Omental fat pad (tissue), 4 donors: ENCODE measurements at places on chromosomes 3 and 15. TPM values are rescaled to one million over a fixed set of nuclear protein-coding genes. Genes with fewer than 3 reads are reported as not detected.

- no peak for DNase-seq
Measured at GRCh38 chr3:129824926-129825541, 68.5 kb downstream of the TMCC1 start.

DNA sequence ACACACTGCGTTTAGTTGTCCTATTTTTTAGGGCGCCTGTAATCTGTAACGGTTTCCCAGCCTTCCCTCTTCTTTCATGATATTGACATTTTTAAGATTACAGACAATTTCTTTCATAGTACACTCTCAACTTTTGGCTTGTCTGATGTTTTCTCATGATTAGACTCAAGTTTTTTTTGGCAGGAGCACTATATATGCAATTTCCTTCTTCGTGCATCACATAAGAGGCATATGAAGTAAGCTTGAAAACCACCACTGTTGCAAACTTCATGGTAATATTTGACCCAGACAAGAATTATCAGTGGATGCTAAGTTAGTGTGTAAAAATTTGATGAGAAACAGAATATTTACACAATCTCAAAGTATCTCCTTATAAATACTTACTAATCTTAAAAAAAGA is 119.2 kb upstream of the CMC1 start:
- DNase-seq: no peak

DNA sequence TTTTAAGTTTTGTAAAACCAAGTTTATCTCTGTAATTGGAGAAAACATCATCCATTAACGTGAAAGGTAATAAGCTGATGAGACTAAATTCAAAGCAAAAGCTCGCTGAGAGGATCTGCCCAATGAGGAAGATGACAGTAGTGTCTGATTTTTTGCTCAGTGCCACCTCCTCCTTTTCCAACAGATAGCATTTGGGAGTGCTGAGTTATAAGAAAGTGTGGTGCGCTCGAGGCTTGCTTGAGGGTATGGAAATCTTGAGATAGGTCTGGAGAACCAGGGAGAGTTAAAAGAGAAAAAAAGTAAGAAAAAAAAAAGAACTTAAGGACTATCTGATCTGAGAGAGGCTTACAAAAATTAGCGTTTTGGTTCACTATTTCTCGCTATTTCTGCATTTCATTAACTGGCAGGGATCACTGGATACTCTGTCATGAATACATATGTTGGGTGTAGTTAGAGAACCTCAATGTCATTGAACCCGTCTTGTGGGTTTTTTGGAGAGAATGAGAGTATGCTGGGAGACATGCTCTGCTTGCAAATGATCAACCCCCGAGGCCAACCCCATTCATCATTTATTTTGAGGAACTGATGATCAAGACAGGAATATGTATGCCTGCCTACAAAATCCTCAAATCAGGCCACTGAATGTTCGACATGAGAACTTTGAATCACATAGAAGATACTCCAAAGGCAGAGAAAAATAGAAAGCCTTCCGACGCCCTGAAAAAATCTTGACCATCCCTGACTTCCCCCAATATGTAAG is 973 bp upstream of the USP13 start:
- no peak for DNase-seq

- no peak for DNase-seq
Measured at GRCh38 chr3:115330430-115330829, 183.3 kb upstream of the ZBTB20 start.

- no peak for DNase-seq
Measured at GRCh38 chr3:155428563-155428962, 135.1 kb upstream of the STRIT1 start.

- no peak for DNase-seq
Measured at GRCh38 chr3:49914906-49915305, 11.2 kb upstream of the MST1R start.

- DNase-seq: no peak
Measured at GRCh38 chr3:82129221-82129801, 367.9 kb upstream of the GBE1 start.

GRCh38 chr3:190060192-190060775 is 60.4 kb downstream of the P3H2 start:
- DNase-seq: no peak

GRCh38 chr15:22895465-22896190 is 57.2 kb downstream of the NIPA2 start:
- no peak for DNase-seq

- no peak for DNase-seq
Measured at GRCh38 chr3:130048726-130049125, 32.9 kb upstream of the ALG1L2 start.

DNA sequence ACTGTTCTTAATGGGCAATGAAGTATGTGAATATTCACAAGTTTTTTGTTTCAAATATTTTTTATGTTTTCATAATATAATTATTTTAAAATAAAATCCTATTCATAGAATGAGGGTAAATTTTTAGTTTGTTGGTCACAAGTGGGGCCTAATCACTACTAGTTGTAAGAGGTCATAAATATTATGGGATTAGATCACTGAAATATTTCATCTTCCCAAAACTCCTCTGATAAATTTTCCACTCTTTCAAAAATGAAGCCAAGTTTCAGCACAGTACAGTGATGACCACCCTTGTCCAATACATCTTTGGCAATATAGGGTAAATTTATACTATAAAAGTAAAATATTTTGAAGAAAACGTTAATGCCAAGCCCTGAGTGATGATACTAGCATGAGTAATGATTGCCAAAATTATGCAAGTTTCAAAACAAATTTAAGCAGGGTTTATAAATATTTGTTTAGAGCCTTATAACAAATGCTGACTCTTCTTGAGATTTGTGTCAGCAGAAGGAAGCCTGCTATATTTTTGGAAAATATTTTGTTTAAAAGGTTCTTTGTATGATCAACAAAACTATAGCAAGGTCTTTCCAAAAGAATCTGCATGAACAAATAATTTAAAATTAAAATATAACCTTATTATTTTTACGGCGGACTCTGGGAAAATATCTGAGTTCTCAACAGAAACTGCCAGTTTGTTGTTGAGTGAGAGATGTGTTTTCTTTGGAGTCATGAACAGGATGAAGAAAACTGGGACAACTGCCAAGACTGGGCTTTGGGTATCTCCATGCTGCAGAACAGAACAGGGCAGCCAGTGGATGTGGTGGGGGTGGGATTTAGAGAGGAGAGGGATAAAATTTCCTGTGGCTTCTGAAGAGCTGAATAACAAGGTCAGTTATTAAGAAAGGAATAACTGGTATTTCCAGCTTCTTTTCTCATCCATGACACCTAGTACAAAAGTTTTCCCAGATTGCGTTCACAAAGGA is 17.9 kb upstream of the TM4SF1 start:
- no peak for DNase-seq

- no peak for DNase-seq
Measured at GRCh38 chr3:176075491-176075890, 1121.8 kb downstream of the TBL1XR1 start.

GRCh38 chr15:49238342-49238741 is 68.3 kb downstream of the GALK2 start:
- no peak for DNase-seq

- no peak for DNase-seq
Measured at GRCh38 chr15:100988297-100988696, 69.1 kb downstream of the LRRK1 start.

GRCh38 chr3:87957575-87957974 is 101.2 kb downstream of the CGGBP1 start:
- DNase-seq: no peak

- no peak for DNase-seq
Measured at GRCh38 chr3:177946048-177946447, 590.2 kb upstream of the KCNMB2 start.

DNA sequence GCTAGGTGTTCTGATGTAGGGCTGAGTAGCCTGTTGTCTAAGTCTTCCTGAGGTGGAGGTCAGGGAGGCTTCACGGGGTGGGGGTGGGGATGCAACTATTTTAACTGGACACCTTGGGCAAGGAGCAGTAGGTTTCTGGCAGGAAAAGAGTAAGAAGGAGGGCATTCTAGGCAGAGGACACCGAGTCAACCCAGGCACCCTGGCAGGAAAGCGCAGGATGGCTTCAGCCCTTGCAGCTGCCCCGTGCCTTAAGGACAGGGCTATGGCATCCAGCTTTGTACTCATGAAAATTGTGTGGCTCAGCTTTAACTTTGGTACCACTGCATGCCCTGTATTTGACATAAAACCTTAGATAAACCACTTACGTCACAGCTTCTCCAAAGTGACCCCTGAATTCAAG is 6.4 kb upstream of the FILIP1L start:
- no peak for DNase-seq

- DNase-seq: no peak
Measured at GRCh38 chr3:47143068-47143467, 20.8 kb downstream of the SETD2 start.

- no peak for DNase-seq
Measured at GRCh38 chr15:100434038-100434437, 92.3 kb upstream of the ADAMTS17 start.

DNA sequence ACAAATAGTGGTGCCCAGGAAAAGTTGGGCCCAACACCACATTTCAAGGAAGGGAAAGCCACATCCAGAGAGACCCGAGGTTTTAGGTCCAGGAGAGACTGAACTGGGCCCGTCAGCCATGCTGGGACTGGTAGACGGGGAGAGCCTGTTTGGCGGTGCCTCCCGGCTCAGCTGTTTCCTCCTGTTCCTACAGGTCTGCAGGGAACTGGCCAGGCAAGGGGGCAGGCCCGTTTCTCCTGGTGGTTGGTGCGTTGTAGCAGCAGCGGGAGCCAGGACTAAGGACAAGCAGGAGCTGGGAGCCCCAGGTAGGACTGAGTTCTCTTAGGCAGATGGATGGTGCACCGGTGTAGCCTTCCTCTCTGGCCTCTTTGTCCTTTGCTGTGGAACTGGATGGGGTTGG is 3.9 kb downstream of the PRKCD start:
- no peak for DNase-seq

DNA sequence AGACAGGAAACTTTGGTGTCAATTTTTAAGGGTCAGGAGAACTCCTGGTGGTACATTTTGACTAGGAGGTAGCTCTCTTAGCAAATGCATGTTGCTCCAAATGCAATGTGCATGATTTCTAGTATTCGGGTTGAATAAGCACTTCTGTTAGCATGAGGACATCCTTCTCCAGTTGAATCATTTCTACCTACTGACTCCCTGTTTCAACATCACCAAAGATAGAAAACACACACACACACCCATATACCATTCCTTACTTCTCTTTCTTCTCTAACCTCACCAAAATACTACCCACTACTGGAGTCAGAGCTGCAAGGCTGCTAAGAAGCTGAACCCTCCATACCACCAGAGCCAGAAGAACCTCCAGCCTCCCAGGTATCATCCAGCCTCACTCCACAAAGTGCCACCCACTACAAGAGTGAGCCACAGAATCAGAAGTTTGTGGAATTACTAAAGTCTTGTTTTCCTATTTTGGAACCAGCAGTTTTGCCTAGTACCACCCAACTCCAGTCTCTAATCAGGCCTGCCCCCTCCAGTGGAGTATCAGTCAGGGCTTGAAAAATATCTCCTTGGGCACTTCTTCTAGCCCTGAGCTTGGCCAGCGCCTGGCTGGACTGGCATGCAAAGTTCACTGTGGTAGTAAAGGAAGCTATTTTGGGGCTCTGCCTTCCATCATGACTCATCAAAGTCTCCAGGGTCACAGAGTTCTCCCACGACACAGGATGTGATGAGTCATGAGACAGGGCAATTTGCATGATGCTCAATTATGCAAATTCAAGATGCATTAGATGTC is 110.3 kb downstream of the CYP19A1 start:
- peak; percentile 24 for DNase-seq

GRCh38 chr3:109413049-109413448 is 75.7 kb upstream of the DPPA4 start:
- DNase-seq: no peak

DNA sequence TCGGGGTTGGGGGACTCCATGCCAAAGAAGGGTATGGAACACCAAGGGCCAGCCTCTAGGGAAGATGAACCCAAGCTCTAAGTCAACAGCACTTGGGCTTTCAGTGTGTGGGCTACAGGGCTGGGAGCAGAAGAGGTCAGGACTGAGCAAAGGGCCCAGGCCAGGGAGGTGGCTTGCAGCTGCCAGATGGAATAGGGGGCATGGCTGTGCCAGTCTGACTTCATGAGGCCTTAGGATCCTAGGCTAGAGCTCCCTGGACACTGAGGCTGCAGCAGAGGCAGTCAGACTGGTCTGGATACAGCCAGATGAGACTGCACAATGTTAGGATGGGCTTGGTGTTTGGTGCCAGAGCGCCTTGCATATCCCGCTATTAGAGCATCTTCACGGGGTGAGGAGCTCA is 3.8 kb downstream of the RASGRF1 start:
- no peak for DNase-seq

DNA sequence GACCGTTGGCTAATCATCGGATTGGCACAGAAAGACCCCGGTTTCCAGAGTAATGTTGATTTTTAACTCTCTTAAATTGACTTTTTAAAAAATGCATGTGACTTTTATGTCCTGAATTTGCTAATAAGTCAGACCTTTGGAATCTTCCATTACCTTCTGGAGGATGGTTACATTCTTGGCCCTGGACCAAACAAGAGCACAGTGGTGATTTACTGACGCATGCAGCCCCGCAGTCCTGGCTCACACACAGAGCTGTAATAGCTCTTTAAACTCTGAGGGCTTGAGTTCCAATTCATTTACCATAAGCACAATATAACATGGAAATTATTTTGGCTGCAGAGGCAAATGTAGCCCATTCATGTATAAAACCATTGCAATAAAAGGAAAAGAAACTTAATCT is 25.1 kb downstream of the SOX14 start:
- DNase-seq: no peak

GRCh38 chr3:38528457-38528856 is 32.3 kb downstream of the EXOG start:
- no peak for DNase-seq

DNA sequence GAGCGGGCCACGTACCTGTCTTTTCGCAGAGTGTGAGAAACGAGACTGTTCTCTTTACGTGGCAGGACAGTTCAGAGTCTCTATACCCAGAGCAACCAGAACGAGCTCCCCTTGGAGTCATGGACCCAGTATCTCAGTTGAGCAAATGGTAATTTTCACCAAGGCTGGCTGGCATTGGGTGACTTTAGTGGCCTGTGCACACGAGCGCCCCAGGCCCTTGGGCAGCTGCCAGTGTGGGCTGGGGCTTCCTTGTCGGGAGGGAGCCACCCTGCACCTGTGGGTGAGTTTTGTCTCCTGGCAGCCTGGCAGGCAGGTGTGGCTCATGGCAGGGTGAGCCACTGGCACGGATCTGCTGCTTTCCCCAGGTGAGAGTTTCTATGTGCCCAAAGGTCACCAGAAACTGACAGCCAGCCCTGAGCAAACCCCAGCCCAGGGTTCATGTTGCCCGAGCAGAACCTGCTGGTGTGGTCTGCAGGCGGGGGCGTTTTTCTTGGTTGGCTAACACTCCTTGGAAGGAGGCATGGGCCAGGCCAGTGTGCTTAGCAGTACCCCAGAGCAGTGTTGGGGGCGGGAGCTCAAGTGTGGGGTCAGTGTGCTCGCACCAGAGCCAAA is 135.0 kb downstream of the TJP1 start:
- no peak for DNase-seq

The DUOXA2 gene
- total RNA-seq: not detected

The ATP11B gene
- 59.2 TPM for total RNA-seq

The MGLL gene
- 94.5 TPM for total RNA-seq

The BNC1 gene
- total RNA-seq: 51.9 TPM

The BFSP2 gene
- total RNA-seq: not detected

The SLC28A2 gene
- total RNA-seq: not detected
